ENCODE measurements at places on chromosomes 3 and 15.

DNA sequence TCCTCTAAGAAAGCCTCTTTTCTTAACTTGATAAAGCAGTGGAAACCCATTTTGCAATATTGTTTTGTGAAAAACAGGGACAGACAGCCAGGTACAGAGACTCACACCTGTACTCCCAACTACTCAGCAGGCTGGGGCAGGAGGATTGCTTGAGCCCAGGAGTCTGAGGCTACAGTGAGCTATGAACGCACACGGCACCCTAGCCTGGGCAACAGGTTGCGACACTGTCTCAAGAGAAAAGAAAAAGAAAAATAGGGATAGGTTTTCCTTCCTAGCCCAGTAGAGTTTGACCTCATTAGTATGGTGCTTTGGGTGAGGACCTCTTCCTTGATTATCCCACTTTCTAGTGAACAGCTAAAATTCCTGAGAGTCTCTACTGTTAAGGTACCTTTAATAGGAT, 17.5 kb upstream of the YEATS2 start:
- DNase-seq: no peak

DNA sequence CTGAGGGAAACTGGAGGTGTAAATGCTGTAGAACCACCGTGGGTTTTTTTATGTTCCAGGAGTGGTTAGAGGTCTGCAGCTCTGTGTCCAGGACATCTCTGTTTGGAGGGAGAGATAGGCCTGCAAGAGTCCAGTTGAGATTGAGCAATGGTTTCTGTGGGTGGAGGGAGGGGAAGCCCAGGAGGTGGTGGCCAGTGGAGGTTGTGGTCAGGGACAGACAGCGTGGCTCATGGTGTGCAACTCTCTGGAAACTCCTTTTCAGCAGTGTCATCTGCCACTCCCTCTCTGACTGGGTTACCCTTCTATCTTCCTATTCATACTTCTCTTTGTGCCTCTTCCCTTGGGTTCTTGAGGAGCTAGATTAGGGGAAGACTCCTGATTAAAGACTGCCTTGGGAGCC, 9.6 kb downstream of the XCR1 start:
- DNase-seq: no peak

GRCh38 chr3:48214225-48214624, 9.1 kb upstream of the CAMP start:
- no peak for DNase-seq

DNA sequence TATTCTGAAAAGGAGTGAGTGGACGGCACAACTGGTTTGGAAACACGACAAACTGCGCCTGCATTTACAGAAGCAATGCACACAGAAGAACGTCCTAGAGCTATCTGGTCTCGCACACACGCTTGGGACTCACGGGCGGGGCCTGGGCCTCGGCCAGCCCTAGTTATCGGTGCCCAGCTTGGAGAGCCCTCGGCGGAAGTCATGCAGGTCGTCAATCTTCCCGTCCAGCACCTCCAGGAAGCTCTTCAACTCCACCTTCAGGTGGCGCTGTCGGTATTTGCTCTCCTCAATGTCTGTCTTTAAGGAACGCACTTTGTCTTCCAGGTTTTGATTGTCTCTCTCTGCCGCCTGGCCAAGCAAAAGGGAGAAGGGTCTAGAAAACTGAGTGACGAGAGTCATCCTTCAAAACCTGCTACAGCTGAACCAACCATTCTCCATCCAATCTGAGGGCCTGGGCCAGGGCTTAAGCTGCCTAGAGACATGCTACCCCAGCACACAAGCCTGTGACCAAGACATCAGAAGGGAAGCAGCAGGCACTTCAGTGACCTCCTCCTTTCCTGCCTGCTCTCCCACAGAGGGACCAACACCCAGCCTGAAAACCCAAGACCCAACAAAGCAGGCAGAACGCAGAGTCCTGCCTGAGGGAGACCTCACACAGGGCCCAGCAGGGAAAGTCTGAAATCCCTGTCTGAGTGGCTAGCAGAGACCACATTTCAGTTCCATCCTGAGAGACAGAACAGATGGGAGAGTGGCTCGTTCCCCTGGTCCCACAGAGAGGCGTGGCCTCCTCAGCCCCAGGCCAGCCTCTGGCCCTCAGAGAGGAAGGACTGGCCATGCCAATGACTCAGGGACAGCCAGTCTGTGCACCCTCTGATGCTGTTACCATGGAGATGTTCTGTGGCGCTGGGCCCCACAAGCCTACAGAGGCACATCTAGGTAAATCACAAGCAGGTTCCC, 40.4 kb downstream of the WHAMM start:
- no peak for DNase-seq

- no peak for DNase-seq
Observed at GRCh38 chr3:33578325-33579177, 138.3 kb upstream of the UBP1 start.

GRCh38 chr3:196985298-196985697, 16.7 kb upstream of the PIGZ start:
- no peak for DNase-seq

DNA sequence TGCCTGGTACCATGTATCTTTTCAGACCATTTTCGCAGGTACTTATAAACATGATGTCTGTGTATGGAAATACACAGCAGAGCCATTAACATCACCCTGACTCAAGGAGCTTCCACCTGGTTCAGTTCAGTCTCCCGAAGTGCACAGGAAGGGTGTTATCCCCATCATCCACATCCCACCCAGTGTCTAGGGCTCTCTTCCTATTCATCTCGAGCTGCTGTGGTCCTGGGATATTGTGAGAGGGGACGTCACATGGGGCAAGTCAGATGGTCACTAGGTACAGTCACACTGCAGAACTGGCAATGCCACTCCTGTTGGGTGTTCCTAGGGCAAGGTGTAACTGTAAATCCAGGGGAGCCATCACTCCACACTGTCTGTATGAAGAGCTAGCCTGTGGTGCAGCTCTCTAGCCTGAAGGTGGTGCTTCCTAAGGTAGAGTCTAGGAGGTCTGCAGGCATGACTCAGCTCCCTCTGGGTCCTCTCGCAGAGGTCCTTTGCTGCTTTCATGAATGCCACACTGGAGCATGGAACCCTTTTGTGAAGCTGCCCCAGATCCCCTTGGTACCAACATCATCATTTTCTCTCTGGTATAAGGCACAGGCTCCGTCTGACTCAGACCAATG, 13.9 kb downstream of the ISLR2 start:
- DNase-seq: no peak

DNA sequence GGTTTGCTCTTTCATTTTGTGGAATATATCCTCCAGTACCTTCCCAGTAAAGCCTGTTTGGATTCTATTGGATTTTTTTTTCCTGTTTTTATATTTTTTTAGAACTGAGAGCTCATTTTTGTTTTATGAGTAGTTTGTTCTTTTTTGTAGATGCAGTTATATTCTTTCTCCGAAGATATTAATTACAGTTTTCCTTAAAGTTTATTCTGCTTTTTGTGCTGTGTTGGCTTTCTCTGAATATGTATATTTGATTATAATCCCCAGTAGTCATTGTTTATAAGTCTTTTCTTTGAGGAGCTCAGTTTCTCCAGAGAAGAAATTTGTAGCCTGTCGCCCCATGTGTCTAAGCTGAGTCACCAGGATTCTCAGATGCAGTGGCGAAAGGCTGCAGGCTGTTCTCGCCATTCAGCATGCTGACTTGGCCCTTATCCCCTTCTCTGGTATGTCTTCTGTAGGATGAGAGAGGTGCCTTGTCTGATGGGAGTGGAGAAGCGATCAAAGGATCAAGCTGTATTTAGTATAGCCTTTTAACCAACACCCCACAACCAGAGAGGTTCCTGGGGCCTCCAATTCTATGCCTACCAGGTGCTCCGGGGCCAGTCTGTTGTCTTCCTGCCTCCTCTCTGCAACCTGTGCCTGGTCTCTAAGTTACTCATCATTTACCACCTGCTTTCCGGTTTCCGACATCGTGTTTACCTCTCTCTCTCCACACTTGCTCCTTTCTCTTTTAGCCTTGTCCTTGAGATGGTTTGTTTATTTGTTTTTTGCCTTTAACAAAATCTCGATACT, 31.7 kb upstream of the MFSD1 start:
- DNase-seq: no peak

- DNase-seq: no peak
Observed at GRCh38 chr3:175940243-175940642, 1081.1 kb downstream of the NAALADL2 start.

GRCh38 chr3:20125897-20126296, 60.1 kb downstream of the SGO1 start:
- no peak for DNase-seq

- no peak for DNase-seq
Observed at GRCh38 chr15:98844261-98844660, 163.3 kb downstream of the PGPEP1L start.

- no peak for DNase-seq
Observed at GRCh38 chr3:120093119-120093910, 932 bp downstream of the GSK3B start.

DNA sequence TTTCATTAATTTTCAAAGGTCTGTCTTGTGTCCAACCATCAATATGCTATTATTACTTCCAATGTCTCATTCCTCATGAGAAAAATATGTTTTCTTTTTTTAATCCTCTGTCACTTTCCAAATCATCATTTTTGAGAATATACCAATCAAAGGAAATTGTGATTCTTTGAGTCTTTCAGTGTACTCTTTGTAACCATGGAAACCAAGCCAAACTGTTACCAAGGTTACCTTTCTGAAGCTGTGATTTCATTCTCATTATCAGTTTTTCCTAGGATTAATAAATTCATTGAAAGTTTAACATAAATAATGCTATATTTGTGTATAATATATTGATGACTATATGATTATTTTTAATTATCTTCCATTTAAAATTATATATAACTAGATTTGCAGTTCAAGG, 16.6 kb upstream of the PLSCR5 start:
- no peak for DNase-seq

DNA sequence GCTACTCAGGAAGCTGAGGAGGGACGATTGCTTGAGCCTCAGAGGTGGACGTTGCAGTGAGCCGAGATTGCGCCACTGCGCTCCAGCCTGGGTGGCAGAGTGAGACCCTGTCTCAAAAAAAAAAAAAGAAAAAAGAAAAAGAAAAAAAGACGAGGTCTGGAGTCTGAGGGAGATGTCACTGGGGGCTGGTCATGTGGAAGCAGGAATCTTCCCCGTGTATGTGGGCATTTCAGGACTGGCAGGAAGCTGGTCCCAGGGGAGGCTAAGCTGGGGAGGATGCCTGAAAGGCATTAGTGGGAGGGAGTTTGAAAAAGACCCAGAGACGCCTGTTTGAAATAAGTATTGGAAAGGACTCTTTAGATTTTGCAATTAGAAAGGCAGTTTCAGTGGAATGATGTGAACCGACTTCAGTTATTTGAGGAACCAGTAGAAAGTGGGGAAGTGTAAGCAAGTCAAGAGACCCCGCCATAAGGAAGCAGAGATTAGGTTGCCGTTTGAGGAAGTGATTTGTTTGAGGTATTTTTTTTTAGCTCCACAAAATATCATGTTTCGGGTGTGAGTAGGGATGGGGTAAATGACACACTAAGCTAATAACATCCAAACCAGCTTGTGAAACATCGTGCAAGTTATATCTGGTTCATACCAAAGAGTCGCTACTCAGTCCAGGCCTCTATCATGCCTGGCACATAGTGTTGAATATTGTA, 55.5 kb downstream of the ST6GAL1 start:
- DNase-seq: no peak

DNA sequence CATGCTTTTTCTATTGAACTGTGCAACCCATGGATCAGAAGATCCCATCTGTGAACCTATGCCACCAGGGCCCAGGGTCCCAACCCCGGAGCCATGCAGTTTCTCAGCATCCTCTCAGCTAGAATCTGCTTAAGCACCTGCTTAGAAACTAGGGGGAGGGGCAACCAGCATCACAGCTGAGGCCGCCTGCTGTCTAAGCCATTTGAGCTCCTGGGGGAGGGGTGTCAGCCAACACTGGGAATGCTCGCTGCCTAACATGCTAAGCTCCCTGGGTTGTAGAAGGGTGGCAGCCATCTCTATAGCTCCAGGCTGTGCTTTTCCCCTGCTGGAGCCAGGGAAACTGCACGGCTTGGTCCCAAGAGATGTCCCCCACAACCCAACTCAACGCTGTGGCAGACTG, 322.8 kb downstream of the EDEM1 start:
- DNase-seq: no peak

DNA sequence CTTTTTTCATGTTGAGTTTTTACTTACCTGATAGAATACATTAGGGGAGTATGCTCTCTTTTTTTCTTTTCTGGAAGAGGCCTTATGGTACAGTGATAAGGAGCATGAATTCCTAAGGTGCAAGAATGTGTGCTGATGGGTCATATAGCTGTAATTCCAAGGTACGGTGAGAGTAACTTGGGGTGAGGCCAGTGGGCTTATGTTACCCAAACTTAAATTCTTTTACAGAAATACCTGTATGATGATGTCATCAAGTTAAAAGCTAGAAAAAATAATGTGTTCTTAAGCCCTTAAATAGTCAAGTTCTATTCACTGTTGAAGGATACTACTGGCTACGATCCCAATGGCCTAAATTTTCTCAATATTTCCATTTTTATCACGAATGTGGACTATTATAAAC, 111.2 kb downstream of the GMPS start:
- DNase-seq: no peak

- DNase-seq: no peak
Observed at GRCh38 chr15:42911058-42911592, 9.5 kb downstream of the TTBK2 start.

GRCh38 chr3:49629866-49630265, 44.3 kb upstream of the APEH start:
- DNase-seq: no peak

GRCh38 chr3:76561494-76562236, 478.2 kb upstream of the ROBO2 start:
- no peak for DNase-seq

DNA sequence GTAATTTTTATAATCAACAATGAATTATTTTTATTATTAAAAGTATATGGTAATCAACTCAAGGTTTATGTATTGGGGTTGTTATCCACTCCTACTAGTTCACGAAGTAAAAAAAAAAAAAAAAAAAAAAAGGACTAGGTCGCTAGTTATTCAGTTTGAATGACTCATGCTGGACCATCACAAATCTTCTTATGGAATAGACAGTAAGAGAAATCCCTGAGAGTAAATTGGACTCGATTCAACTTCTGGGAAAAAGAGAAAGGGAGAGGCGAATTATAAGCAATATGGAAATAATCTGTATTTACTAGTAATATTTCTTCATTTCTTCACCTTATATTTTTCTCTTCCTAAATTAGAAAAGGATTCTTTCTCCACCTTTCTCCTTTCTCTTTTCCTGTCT, 2.0 kb downstream of the MYEF2 start:
- no peak for DNase-seq

DNA sequence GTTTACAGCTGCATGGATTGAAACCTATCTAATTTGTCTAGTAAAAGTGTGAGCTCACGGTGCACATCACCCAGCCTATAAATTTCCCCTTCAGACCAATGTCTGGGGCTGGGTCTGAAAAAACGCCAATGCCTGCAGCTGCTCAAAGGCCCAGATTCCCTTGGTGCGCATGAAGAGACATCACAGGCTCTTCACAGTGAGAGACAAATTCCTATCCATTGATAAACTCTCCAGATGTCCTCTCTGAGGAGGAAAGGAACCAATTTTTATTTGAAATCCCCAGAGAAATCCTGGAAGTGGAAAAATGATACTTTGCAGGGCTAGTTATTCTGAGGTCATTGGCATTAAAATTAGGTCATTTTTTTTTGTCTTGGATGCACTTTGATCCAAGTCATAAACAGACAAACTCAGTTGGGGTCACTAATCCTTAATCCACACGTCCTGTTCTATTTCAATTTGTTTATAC, 360.5 kb downstream of the EPHA3 start:
- DNase-seq: no peak

GRCh38 chr3:53250881-53251605, 4.8 kb downstream of the TKT start:
- no peak for DNase-seq
